ENCODE measurements at places on chromosomes 16 and 17. TPM values are rescaled to one million over a fixed set of nuclear protein-coding genes. Genes with fewer than 3 reads are reported as not detected.

- no peak for DNase-seq
Observed at GRCh38 chr17:1503699-1504098, 11.2 kb upstream of the MYO1C start.

DNA sequence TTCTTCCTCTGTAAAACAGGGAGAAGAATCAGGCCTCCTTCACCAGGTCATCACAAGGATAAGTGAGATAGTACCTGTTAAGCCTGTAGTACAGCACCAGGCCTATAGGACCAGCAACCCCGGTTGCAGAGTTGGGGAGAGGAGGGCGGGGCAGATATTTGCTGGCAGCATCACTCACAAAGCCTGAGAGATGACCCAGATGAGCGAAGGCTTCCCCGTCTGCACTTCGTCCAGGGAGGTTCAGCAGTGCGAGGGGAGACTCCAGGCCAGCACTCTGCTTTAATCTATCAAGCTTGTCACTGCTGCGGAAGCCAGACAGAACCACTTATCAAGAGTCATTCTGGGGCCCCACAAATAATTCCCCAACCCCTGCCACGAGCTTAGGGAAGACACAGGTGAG lies 15.8 kb upstream of the RBBP6 start:
- no peak for DNase-seq

GRCh38 chr16:22291020-22291419 lies 6.2 kb upstream of the POLR3E start:
- DNase-seq, result no peak

GRCh38 chr16:53781023-53781605 lies 77.2 kb downstream of the FTO start:
- no peak for DNase-seq

Gene KRT33A
- not detected for polyA plus RNA-seq

Gene TSPAN10
- polyA plus RNA-seq, result 1.3 TPM

DNA sequence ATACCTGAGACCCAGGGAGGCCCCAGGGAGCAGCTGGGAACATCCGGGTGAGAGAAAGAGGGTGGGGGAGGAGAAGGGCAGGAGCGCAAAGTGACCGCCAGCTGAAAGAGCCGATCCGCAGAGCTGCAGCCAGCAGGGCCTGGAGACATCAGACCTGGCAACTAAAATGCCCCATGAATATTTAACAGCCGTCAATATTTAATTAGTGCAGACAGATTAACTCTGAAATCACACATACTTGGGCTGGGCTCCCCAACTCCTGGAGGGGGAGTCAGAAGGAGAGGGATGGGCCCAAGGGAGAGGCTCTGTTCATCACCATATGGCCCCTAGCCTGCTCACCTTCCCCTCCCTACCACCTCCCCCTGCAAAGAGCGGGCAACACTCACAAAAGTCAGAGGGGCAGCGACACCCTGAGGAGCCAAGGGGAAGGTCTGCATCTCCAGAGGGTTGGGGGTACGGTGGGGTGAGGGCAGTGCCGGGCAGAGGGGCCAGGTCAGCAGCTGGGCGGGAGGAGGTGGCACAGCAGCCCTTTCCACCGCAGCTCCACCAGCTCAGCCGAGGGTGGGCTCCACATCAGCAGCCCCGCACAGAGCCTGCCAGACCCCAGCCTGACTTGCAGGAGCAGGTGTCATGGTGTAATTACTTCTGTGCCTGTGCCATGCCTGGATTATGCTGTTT lies 61.9 kb upstream of the CCL1 start:
- DNase-seq, result no peak

GRCh38 chr16:87333101-87333500 lies 15.9 kb upstream of the C16orf95 start:
- DNase-seq, result no peak

Gene MARVELD3
- 10.1 TPM for polyA plus RNA-seq

Gene SERPINF2
- polyA plus RNA-seq, result 1.8 TPM

Gene MEAK7
- 44.8 TPM for polyA plus RNA-seq

Gene MGAT5B
- 0.29 TPM for polyA plus RNA-seq

DNA sequence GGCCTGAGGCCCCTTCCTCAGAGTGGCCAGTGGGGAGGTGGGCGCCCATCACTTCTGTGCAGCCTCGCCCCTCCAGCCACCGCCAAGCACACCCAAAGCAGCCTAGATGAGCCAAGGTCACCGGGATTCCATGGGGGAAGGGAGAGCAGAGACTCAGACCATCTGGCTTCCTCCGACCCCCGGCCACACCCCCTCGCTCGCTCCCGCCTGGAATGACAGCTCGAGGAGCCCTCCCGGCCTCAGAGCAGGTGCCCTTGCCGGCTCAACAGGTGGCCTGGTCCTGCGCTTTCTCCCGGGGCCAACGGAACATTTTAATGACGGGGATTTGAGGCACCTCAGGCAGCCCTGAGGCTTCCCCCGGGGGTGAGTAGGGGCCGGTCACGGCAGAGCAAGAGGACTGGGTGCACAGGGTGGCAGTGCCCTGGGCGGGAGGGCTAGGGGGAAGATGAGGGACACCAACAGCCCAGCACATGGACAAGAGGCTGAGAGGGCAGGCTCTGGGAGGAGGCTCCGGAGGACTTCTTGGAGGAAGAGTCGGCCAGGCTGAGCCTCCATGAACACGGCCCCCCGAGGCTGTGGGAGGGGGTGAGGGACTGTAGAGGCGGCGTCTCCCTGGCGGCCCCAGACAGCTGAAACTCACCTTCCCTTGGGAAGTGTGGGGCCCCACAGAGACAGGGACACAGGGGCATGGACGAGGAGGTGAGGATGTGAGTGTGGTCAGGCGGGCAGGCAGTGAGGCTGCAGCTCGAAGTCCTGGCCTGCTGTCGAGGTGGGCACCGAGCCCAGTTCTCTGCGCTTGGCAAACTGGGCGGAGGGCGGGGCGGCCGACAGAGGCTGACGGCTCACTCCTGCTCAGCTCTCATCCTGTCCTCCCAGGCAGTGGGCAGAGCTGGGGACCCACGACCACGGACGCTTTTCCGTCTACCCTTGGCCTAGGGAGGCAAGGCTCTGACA lies 12.5 kb upstream of the C1QTNF8 start:
- no peak for DNase-seq

Gene AIPL1
- not detected for polyA plus RNA-seq

Gene STX8
- polyA plus RNA-seq, result 64.4 TPM

DNA sequence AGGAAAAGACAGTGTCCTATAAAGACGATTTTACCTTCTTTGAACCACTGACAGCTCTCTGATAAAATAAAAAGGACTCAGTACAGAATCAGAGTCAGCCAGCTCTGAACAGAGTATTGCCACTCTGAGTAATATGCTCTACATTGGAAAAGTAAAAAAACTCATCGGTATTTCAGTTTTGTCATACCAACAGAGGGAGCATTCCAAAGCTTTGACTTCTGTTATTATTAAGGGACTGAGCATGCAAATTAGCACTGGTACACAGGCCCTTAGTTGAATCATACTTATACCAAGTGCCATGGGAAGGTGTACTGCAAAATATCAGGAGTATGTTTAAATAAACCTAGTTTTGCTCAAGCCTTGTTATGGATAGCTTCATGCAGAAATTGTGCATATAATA lies 509.0 kb upstream of the KIF2B start:
- DNase-seq, result peak; percentile 24

- no peak for DNase-seq
Observed at GRCh38 chr16:77043076-77043475, 147.9 kb upstream of the MON1B start.

GRCh38 chr16:22926105-22926751 lies 112.3 kb downstream of the HS3ST2 start:
- no peak for DNase-seq

Gene ZNF205
- 19.1 TPM for polyA plus RNA-seq

DNA sequence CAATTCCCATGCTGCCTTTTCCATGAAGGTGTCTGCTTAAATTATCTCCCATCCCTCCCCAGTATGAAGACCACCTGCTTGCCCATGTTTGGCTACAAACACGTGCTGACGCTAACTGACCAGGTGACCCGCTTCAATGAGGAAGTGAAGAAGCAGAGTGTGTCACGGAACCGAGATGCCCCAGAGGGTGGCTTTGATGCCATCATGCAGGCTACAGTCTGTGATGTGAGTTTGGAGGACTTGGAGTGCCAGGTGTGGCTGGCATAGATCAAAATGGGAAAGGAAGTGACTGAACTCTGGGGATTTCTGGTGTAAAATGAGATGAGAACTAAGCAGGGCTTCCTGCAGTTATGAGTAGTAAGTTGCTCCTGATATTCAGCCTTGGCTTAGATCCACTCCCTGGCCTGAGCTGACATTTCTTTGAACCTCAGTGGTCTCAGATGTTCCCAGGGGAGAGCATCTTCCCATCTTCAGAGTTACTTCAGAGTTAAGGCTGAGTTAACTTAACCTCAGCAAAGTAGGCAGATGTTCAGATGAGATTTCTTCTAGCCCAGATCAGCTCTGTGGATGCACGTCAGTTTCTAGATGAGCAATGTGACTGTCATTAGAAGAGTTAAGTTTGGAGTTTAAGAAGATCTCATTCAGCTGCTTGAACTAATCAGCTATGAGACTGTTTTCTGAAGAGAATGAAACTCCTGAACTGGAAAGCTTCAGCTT lies 32.7 kb downstream of the ITGB3 start:
- no peak for DNase-seq

Gene NPIPB6
- 0.12 TPM for polyA plus RNA-seq

- DNase-seq, result no peak
Observed at GRCh38 chr16:30416624-30417528, 9.5 kb downstream of the ZNF771 start.

Gene CDH3
- 357 TPM for polyA plus RNA-seq

Gene STAT3
- polyA plus RNA-seq, result 23.0 TPM

DNA sequence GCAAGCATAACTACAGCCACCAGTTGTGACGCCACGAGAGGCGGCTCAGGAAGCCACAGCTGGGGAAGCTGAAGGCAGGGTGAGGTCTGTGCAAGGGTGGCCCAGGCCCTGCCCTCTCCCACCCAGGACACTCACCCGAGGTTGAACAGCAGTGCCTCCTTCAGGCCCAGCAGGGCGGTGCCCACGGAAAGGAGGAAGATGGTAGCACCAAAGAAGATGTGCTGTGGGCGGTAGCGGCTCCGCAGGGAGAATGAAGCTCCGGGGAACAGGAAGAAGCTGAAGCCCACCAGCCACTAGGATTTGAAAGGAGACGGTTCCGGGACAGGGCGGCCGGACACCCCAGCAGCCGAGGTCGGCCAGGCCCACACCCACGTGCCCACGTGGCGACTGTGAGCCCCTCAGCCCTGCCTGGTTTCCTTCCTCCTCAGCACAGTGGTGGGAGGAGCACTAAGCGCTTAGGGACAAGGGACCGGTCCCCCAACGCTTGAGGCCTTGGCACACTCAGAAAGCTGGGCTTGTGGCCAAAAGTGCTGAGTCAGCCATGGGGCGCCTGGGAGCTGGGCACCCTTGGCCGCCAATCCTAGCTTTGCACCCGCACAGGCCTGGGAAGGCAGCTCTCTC lies 11.0 kb downstream of the CYB561 start:
- peak; percentile 64 for DNase-seq

Gene SLC52A1
- 0.90 TPM for polyA plus RNA-seq

DNA sequence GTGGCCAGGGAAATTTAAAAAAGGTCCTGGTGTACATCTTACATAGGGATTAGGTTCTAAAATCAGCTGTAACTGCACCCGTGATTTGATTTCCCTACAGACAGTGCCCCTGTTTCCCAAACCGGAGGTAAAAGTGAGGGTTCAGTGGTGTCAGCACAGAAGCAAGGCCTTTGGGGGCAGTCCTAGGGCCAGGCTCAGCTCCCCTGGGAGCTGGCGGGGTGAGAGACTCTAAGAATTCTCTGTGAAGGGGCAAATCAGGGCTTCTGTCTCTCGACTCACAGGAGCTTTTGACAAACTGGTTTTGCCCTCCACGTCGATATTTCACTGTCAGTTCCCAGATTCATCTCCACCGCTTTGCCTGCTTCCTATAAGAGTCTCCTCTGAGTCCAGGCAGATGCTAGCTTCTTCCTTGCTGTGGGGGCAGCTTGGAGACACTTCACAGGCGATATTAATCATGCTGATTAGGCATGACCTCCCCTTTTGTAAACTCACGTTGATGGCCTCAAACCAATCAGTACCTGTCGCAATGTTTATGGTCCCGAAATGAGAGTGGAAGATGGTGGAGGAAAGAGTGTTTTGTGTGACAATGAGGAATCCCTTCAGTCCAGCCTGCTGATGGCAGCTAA lies 234.2 kb upstream of the TOX3 start:
- no peak for DNase-seq

GRCh38 chr17:77792626-77793025 lies 165.9 kb upstream of the TNRC6C start:
- DNase-seq, result no peak

DNA sequence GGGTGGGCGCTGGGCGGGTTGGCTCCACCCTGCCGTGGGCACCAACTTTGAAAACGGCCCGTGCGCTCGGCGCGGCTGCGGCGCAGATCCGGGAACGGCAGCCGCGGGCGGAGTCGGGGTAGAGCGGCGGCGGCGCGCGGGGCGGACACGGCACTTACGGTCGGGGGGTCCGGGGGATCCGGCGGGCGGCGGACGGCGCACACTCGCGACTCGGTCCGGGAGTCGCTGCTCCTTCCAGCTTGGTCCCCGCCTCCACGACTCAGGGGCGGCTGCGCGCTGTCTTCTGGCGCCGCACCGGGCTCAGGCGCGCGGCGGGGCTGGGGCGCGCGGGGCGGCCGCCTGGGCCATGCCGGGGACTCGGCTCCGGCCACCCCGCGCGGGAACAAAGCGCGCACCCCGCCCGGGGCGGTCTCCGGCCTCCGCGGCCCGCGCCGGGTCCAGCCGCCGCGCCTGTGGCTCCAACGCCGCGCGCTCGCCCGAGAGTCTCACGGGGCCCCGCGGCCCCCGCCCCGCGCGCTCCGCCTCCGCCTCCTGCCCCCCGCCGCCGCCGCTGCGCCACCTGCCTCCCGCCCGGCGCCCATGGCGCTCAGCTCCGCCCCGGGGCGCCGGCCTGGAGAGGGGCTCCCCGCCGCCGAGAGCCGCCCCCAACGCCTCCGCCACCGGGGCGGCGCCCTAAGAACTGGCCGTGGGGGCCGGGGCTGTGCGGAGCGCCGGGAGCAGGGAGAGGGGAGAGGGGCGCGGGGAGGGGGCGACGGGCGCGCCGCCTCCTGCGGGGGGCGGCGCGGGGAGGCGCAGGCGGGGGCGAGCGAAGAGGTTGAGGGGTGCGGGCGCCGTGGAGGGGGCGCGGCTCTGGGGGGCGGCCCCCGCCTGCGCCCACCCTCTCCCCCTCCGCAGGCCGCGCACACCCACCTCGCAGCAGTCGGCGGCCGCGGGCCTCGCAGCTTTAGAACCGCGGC lies 35.9 kb downstream of the CBFA2T3 start:
- DNase-seq, result no peak

- DNase-seq, result no peak
Observed at GRCh38 chr16:4361944-4362311, 9.7 kb upstream of the VASN start.

GRCh38 chr16:69115837-69116236 lies 10.4 kb downstream of the HAS3 start:
- no peak for DNase-seq

Gene TAT
- not detected for polyA plus RNA-seq
